Activated CD8-positive, alpha-beta memory T cell treated with anti-CD3 and anti-CD28 coated beads for 24 hours (primary cell): ENCODE measurements at places on chromosomes 5 and 9.
A peak's percentile ranks its signal among the peaks of the same experiment; 100 is the strongest.

DNA sequence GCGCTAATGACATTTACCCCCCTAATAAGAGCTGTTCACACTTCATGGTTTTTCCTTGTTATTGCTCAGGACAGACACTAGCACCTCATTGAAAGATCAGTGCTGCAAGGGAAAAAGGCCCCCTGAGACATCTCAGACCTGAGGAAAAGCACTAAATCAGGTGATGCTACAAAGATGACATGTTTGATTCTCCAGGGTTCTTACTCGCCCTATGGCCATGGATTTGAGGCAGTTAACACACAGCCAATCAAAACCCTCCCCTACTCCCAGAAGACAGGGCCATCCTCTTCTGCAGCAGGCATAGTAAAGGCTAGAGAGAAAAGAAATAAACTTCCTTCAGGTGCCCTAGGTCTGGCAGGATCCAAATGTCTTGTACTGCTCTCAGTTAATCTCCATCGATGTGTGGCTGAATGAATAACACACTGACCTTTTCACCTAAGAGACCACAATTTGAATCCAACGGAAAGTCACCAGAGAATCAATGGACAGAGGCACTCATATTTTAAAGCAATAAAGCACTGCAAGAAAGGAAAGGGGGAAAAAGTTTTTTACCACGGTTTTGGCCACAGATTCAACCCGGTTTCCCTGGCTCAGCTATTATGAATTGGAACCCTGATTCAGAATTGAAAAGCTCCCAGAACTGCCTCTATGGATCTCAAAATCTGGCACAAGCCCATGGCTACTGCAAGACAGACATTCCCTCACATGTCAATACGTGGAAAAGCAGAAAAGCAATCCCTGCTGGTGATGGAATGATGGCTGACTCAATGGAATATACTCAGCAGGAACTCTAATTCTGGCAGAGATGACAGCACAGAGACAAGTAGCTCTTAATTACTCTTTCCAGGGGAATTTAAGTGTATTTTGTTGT, 329.5 kb downstream of the BNC2 start:
- no peak for DNase-seq

DNA sequence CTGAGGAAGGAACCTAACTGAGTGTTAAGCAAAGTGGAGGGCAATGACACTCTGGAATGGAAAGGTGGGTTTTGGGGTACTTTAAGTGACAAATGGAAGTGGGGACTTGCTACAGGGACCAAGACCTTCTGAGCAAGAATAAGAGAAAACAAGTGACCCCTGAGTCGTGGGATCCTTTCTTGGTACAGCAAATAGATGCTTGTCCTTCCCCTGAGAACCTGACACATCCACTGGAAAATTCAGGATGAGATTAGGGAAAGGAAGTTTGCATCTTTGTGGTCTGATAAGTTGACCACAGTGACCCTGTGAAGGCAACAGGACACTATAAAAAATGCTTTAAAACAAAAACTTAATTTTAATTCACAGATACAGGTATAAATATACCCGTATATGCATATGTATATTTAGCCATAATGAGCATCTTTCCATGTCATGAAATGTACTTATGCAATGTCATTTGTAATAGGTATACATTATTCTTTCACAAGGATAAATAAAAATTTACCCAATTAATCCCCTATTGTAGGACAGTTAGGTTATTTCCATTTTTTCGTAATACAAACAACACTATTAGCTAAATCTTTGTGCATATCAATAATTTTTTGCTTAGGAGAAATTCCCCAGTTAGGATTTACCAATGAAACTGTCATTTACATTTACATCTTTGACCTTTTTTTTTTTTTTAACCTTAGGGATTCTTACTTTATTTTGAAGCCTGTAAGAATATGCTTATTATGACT, 2.0 kb upstream of the IRF1 start:
- no peak for DNase-seq

- no peak for DNase-seq
Observed at GRCh38 chr5:136382791-136383190, 17.4 kb upstream of the TRPC7 start.

GRCh38 chr5:989961-990530, 18.6 kb upstream of the NKD2 start:
- DNase-seq, result peak; percentile 56

DNA sequence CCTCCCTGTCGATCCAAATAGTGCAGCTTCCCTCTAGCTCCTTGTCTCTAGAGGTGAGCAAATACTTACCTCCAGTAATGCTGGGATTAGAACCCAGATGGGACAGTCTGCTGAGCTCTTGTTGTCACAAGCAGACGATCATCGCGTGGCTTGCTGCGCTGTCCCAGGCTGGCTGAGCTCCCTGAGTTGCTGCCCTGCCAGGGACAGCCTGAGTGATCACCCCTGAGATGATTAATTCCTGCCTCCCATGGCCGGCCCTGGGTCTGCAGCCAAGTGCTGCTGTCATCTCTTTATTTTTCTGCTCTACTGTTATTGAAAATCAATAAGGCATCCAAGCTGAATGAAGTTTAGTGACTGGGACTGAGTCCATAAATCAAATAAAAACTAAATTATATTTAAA, 94.0 kb upstream of the ALDH1B1 start:
- DNase-seq, result no peak

DNA sequence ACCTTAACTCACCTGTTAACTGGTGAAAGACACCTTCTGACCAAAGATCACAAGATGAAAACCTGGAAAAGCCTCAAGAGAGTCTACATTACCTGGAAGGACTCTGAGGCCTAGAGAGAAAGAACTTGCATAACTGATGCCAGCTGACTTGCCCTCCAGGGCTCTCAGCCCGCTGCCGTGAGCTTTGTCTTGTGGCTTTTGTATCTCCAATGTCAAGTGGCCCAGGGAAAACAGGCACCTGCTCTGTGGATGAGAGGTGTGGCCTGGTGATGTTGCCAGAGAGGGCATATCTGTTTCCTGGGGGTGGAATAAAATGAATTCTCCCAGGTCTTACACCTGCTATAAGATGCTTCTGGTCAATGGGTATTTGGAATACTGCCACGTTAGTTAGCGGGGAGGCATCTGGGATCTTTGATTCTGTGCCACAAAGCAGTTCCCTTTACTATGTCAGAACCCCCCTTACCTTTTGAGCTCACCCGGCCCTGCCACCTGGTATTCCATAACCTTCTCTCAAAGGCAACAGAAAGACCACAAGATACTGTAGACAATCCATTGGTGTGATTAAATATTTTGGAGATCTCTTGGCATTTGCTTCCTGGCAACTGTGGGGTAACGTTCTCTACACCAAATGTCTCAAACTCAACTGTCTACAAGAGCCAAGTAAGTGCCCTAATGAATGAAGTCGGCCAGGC, 54.9 kb upstream of the N4BP3 start:
- no peak for DNase-seq

DNA sequence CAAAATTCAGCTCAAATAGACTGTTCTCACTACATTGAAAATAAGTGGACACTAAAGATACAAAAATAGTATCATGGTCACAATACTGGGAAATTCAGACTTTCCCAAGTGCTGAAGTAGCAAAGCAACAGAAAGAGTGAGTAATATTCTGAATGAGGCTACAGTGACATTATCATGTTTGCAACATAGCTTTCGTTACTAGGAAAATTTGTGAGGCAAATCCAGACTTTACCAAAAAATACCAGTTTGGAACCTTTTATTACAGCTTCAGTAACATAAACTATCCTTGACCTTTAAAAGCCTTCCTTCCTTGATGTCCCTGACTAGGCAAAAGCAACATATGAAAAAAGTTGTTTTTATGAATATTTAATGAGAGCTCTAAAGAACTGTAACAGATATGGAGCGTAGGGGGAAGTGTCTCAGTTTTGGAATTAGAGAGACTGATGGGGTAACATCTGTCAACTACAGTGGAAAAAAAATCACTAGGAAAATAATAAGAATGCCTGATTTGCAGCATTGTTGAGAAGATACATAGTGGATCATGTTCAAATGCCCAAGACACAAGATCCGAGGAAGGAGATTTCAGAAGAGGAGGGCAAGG, 312.9 kb downstream of the ADGRV1 start:
- DNase-seq, result no peak

- DNase-seq, result no peak
Observed at GRCh38 chr5:31867219-31867618, 228.3 kb downstream of the PDZD2 start.

GRCh38 chr5:141903261-141903660, 20.4 kb upstream of the DELE1 start:
- no peak for DNase-seq

DNA sequence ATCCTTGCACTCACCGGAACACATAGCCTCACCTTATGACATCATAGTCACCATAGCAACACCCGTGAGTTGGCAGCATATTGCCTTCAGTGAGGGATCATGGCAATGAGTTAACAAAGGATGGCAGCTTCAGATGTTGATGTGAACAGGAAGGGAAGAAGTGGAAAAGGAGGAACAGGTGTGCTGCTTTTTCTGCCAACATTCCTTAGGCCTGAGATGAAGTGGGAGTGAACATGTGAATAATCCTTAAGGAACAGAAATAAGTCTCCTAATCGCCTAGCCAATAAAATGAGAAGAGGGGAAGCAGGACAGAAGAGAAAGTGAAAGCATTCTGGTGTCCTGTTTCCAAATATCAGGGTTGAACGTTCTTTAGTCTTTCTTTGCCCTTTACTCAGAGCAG, 360.0 kb downstream of the BRINP1 start:
- DNase-seq, result no peak

DNA sequence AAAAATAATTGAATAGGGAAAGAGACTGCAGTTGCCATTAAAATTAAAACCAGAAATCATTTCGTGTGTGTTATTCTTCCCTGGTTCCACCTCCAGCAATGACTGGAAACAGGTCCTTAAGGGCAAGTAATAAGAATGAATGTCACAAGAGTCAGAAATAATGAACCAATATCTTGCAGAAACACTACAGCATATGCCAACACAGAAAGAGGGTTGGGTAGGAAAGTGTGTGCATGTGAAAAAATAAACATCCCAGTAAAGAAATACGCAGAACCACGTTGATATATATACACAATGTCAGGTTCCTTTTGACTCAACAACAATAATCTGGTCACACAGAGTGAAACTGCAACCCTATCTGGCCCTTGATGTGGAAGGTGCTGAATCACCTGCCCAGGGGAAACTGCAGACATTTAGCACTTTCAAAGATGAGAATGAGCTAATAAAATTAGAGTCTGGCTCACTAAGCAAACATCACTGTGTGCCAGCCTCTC, 15.0 kb downstream of the HMHB1 start:
- no peak for DNase-seq

DNA sequence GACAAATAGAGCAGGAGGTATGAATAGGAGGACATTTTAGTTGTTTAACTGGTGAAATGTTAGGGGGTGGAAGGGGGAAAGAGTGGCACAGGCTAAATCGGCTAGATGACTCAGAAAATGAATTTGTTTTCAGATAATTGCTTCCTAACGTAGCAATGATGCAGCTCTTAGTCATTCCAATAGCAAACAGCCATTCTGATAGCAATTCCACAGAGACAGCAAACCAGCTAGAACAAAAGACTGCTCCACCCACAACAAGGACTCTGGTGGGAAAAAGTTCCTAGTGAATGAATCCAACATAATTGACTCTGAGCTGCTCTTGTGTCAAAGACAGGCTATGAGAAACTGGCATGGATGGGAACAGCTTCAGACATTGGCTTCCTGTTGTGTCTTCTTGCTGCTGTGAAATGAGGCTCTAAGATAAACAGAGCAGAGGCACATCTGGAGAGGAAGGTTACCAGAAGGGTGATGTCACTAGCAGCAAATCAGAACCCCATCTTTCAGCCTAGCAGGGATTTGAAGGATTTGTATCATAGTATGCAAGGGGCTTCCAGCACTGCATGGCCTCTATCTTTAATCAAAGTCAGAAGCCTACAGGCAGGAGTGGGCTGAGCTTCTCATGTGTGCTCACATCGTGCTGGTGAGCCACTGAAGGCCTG, 28.1 kb upstream of the F2RL1 start:
- DNase-seq, result no peak

DNA sequence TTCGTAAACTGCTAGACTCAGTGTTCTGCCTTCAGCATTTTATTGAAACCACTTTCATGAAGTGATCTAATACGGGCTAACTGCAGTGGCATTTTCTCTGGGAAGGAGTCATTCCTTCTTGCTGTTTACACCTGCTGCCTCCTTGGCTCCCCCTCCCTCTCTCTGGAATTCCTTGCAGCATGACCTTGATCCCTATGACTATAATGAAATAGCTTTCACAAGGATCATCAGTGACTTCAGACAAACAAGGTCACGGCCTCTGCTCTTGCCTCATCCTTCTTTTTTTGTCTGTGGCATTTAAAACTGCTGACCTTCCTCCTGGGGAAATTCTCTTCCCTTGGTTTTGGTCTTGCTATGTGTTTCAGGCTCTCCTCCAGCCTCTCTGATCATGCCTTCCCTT, 90.2 kb downstream of the ZNF462 start:
- no peak for DNase-seq

- peak; percentile 58 for DNase-seq
Observed at GRCh38 chr5:157324237-157324636, 58.3 kb downstream of the CYFIP2 start.

GRCh38 chr5:135027697-135028615, 6.1 kb downstream of the PITX1 start:
- DNase-seq, result no peak

- DNase-seq, result no peak
Observed at GRCh38 chr5:33381243-33381642, 59.5 kb upstream of the TARS1 start.

GRCh38 chr5:159877016-159877415, 39.3 kb upstream of the ADRA1B start:
- no peak for DNase-seq

- DNase-seq, result peak; percentile 52
Observed at GRCh38 chr9:91042541-91042940, 240.9 kb downstream of the SYK start.

DNA sequence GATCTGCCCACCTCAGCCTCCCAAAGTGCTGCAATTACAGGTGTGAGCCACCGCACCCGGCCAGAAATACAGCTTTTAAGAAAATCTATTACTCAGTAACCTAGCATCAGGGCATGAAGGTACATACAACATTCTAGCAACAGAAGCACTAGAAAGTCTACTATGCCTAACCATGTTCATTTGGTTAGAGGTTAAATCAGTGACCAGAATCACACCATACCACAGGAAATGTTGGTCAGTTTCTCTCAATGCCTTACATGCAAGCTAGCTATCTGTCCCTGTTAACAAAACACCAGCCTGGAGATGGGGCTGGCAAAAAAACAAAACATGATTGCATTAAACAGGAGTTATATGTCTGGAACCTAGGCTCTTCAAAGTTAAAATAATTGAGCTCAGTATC, 104.1 kb downstream of the STRBP start:
- no peak for DNase-seq

GRCh38 chr5:105088961-105089360, 1526.4 kb upstream of the NUDT12 start:
- DNase-seq, result no peak

DNA sequence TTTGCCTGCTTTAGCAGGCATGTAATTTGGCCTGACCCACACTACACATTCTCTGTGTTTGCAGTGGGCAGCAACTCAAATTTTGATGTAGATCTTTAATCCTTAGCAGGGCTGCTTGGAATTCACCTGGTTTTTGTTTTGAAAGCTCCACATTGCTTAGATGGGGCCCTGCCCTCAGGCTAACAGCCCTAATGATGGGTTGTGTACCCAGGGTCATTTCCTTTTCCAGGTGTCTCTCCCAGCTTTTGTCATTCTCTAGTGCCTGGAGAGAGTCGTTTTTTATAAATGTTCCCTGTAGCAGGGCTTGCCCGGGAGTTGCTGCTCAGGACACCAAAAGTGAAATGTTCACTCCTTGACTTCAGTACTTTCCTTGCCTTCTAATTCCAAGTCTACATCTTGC, 126.3 kb downstream of the TRIO start:
- no peak for DNase-seq

GRCh38 chr5:60248901-60249300, 355.4 kb upstream of the PDE4D start:
- DNase-seq, result no peak
